Esophagus mucosa (tissue), 1 donor: ENCODE measurements at places on chromosomes 5 and 9.
A peak's percentile ranks its signal among the peaks of the same experiment; 100 is the strongest.

DNA sequence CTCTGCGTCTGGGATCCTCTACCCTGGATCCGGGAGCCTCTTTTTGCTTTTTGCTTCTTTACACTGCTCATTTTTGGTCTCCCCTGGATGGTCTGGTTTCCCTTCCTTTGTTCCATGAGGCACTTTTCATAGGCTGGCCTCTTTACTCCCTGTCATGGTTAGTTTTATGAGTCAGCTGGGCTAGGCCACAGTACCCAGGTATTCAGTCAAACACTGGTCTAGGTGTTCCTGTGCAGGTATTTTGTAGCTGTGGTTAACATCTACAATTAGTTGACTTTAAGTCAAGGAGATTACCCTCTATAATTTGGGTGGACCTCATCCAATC lies 17.5 kb downstream of the ANKRD33B start:
- peak; percentile 65 for ATAC-seq

- peak; percentile 35 for ATAC-seq
Observed at GRCh38 chr5:75052192-75053053, at the start of gene GCNT4. Gene GCNT4 (minus strand): TSS chr5:75052558. CDS start chr5:75030037, 22,521 bp downstream.

GRCh38 chr9:16514131-16514530 lies 356.3 kb downstream of the BNC2 start:
- no peak for ATAC-seq

DNA sequence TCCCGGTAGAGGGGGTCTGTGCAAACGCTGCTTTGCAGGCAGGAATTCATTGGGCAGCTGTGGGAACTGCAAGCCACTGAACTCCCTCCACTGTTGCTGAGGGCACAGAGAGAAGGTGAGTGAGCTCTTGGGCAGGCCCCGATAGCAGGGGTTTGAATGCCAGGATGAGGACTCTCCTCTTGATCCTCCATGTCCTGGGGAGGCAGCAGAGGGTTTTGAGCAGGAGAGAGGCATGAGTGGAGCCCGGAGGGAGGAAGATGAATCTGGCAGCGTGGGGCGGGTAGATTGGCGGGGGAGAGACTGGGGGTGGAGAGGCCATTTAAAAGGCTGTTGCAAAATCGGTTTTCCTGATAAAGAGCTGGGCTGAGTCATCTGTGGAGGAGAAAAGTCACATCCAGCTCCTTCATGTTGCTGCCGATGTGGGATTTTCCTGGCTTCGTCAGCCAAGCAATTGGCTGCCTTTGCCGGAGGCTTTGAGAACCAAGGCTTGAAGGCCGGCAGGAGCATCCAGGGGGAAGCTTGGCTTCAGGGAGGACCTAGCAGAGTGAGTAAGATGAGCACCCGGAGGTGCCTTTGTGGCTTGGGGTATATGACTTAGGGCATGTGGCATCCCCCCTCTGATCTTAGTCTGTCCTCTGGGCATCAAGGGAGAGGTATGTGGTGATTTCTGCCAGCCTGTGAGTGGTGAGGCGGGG lies at the start of gene SYNPO:
SYNPO (plus strand) TSS at position 350 of the 695 bp plus-strand sequence. CDS start 7,616 bp downstream, outside the sequence.
- peak; percentile 41 for ATAC-seq

DNA sequence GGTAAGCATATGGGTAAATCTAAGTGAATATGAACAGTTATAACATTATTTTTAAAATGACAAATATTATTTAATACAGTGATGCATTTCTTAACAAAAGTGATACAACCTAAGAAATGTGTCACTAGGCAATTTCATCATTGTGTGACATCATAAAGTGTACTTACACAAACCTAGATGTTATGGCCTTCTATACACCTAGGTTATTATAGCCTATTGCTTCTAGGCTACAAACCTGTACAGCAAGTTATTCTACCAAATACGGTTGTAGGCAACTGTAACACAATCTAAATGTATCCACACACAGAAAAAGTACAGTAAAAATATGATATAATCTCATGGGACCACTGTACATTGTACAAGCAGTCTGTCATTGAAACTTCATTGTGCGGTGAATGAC lies 48.3 kb downstream of the STRBP start:
- ATAC-seq, result peak; percentile 63

- no peak for ATAC-seq
Observed at GRCh38 chr9:105023788-105024187, 95.8 kb upstream of the ABCA1 start.

DNA sequence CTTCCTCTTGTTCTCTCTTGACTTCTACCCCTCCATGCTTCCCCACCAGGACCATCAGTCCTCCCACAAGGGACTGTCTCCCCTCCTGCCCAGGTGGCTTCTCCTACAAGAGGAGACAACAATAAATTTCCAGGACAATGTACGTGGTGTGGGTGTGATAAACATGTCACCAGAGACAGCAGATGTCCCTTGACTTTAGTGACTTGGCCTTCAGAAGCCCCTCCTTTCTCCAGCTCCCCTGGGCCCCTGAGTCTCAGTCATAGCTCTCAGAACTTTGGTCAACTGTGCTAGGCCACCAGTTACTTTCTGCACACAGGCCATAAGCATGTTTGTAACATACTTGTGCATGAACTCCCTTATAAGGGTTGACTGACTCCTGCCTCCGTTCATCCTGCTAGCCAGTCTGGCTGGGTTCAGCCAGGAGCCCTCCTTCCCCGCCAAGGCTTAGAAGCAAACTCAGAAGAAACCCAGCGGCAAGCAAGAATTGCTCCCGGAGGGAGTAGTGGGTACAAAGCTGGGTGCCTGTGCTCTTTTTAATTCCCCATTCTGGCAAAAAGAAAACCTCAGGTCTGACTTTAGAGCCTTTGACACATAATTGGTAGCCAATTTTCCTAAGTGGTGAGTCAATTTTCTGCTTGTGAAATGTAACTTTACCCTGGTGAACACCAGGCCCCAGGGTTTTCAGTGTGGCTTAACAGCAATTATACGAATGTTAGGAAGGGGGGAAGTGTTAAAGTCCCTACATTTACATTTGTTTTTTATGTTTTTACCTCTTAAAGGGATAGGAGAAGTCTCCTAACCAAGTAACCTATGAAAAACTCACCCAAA lies 49.2 kb downstream of the EBF1 start:
- no peak for ATAC-seq

- no peak for ATAC-seq
Observed at GRCh38 chr9:135096408-135096895, 9.0 kb downstream of the OLFM1 start.

DNA sequence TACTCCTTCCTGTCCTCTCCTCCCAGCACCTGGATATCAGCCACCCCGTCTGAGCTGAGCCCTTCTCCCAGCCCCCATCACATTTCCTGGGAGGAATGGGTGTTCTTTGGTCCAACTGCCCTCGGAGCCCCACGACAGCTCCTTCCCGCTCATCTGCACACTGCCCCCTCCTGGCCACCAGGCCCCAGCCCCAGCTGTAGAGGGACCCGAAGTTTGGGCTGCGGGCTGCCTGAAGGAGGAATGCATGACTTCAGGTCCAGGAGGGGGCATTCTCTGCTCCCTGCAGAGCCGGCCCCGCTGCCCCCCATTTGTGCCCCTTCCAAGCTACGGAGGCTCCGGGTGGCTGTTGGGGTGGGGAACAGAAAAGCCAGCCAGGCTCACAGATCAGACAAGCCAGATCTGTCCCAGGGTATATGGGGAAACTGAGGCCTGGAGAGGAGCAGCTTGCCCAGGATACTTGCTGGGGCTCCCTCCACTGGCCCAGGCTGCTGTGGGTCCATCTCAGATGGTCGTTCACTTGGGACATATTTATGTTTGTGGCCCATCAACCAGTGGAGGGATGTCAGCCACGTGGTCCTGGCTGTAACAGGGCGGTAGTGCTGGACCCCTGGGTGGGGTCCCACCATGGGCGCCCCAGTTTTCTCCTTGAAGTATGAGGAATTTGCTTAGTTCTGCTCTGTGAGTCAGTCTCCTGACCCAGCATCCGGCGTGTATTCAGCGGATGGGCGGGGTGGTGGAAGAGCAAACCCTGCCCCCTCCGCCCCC lies 33.1 kb downstream of the DAB2IP start:
- ATAC-seq, result peak; percentile 15

DNA sequence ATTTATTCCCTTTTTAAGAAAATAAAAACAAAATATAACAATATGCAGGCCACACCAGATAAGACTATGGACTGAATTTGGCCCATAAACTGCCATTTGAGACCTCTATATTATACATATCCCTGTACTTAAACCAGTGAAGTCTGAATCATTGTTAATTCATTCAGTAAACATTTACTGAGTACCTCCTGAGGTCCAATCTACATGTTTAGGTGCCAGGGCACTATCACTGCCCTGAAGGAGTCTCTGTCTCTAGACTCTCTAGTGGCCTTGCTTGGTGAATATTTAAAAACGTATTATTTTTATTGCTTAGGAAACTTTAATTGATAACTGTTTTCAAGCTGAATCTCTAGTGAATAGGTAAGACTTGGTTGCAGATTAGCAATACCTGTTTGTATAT lies 74.7 kb upstream of the ELL2 start:
- ATAC-seq, result peak; percentile 53

GRCh38 chr5:1511651-1512540 lies 11.9 kb downstream of the LPCAT1 start:
- peak; percentile 35 for ATAC-seq

GRCh38 chr5:41893074-41893851 lies 10.9 kb upstream of the RIMOC1 start:
- no peak for ATAC-seq

GRCh38 chr9:28720746-28721145 lies 1147.5 kb upstream of the C9orf72 start:
- ATAC-seq, result no peak

DNA sequence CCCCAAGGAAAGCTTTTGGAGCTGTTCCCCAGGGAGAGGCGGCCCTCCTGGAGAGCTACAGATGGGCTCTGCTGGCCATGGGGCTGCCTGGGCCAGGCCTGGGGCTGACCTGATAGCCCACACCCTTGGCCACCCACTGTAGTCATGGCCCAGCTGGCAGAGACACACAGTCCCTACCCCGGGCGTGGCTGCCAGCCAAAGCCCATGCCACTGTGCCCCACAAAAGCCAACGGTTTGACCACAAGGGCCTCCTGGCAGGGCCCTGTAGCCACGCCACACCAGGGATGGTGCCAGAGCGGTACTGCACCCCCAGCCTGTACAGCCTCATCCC lies 15.2 kb downstream of the NACC2 start:
- ATAC-seq, result no peak

DNA sequence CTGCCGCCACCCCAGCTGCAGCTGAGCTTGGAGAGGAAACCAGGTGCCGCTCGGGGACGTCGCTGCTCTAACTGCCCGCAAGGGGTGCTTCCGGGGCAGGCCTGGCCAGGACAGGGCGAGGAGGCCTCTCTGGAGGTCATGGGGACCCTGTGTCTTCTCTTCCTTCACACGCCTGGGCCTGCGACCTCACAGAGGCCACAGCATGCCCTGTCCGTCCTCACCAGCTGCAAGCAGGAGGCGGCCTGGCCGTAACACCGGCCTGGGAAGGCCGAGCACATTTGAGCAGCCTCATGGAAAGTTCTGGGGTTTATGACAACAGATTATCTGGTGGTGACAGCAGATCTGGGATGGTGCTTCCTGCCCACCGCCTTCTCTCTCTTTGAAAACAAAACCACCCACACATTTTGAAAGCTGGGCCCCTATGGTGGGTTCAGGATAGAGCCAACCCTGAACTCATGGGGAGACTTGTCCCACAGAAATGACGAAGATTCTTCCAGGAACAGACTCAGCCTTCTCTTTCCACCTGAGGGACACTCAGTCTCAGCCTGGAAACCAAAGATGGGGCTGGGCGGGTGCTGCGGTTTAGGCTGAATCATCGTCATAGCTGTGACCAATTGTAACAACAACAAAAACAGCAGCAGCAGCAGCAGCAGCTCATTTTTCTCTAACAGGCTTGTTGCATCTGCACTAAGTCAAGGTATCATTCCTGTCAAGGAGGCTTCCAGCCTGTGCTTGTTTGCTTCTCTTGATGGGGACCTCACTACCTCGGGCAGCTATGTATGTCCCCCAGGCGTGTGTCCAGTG lies 99.6 kb upstream of the RAPGEF1 start:
- ATAC-seq, result peak; percentile 53

- ATAC-seq, result no peak
Observed at GRCh38 chr5:10536511-10536910, 27.4 kb upstream of the ANKRD33B start.

- ATAC-seq, result no peak
Observed at GRCh38 chr5:143707806-143708205, 104.2 kb upstream of the HMHB1 start.

- peak; percentile 98 for ATAC-seq
Observed at GRCh38 chr9:92385953-92386352, 18.4 kb downstream of the OGN start.

DNA sequence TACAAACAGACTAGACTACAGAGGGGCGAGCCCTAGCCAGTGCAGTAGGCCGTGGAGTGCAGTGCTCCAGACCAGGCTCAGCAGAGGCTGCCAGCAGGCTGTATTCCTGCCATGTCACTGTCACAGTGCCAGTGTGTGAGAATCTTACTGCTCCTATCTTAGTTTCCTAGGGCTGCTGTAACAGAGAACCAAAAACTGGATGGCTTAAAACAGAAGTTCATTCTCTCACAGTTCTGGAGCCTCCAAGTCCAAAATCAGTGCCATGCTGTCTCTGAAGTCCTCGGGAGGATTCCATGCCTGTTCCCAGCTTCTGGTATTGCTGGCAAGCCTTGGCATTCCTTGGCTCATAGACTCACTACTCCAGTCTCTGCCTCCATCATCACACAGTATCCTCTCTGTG lies 75.0 kb upstream of the SAP30L start:
- ATAC-seq, result no peak

- ATAC-seq, result no peak
Observed at GRCh38 chr5:82359272-82359671, 81.1 kb upstream of the RPS23 start.

GRCh38 chr5:110752953-110753352 lies 14.1 kb downstream of the SLC25A46 start:
- no peak for ATAC-seq
